Melanocyte of skin (primary cell): ENCODE measurements at places on chromosomes 13 and 19. TPM values are rescaled to one million over a fixed set of nuclear protein-coding genes. Genes with fewer than 3 reads are reported as not detected.

PALM gene
- total RNA-seq = 5.9 and 6.0 TPM in 2 replicates

ADGRE3 gene
- not detected in 2 replicates for total RNA-seq

GADD45B gene
- total RNA-seq = 10.9 and 11.4 TPM in 2 replicates

GTF3A gene
- total RNA-seq = 101 and 136 TPM in 2 replicates

GRIN3B gene
- not detected in 2 replicates for total RNA-seq

RDH13 gene
- total RNA-seq = 10.3 and 16.4 TPM in 2 replicates

ERICH6B gene
- not detected in 2 replicates for total RNA-seq

KLF2 gene
- 0.31 and 5.3 TPM in 2 replicates for total RNA-seq

OR4F17 gene
- not detected in 2 replicates for total RNA-seq

RFPL4AL1 gene
- not detected in 2 replicates for total RNA-seq

SMAD9 gene
- total RNA-seq = 0.34 and 3.3 TPM in 2 replicates

KIR2DL1 gene
- not detected in 2 replicates for total RNA-seq

NFIX gene
- 27.2 and 35.3 TPM in 2 replicates for total RNA-seq

GZMM gene
- total RNA-seq = not detected in 2 replicates

AMER2 gene
- total RNA-seq = under 0.01 and 0.15 TPM in 2 replicates

GJA3 gene
- 2.8 and 4.7 TPM in 2 replicates for total RNA-seq

ZNF14 gene
- 3.3 and 5.1 TPM in 2 replicates for total RNA-seq

TUBA3C gene
- not detected in 2 replicates for total RNA-seq

ZNF264 gene
- total RNA-seq = 15.1 and 20.0 TPM in 2 replicates

TLE2 gene
- total RNA-seq = 1.0 and 1.5 TPM in 2 replicates

ZFP28 gene
- total RNA-seq = 8.6 and 9.8 TPM in 2 replicates

CCDC194 gene
- 0.36 and 1.4 TPM in 2 replicates for total RNA-seq

PDX1 gene
- not detected in 2 replicates for total RNA-seq

OR1I1 gene
- not detected in 2 replicates for total RNA-seq

ATP8B3 gene
- 1.7 and 2.2 TPM in 2 replicates for total RNA-seq
